AG10803 (cell line): ENCODE measurements at places on chromosomes 5 and 9.
A peak's percentile ranks its signal among the peaks of the same experiment; 100 is the strongest.

DNA sequence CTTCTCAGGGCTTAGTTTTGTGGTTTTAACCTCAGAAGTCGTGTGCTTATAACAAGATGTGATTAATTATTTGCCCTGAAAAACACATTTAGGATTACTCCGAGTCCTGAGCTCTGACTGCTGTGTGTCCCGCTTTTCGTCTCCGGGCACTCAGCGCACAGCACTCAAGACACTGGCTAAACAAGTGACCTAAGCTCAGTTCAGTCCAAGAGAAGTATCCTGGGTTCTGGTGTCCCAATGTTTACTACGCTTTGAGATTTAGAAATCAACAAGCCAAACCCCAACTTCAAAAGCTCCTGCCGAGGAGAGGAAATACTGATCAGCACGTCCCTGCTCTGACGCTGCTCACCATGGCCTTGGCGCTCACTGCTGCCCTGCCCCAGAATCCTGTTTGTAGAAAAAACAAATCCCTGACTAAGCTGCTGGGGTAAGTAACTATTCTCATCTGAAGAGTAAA is 53.2 kb downstream of the IPPK start:
- DNase-seq, result peak; percentile 60

DNA sequence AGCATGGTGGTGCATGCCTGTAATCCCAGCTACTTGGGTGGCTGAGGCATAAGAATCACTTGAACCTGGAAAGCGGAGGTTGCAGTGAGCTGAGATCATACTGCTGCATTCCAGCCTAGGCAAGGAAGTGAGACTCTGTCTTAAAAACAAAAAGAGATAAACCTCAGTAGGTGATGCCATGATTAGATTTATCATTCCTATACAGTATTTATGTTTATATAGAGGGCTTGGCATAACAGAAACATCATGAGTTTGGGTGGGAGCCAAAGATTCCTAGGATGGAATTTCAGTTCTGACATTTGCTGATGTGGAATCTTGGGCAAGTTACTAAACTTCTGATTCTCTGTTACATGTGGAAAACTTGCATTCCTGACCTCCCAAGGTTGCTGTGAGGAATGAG is 22.3 kb downstream of the RFK start:
- DNase-seq, result peak; percentile 62

DNA sequence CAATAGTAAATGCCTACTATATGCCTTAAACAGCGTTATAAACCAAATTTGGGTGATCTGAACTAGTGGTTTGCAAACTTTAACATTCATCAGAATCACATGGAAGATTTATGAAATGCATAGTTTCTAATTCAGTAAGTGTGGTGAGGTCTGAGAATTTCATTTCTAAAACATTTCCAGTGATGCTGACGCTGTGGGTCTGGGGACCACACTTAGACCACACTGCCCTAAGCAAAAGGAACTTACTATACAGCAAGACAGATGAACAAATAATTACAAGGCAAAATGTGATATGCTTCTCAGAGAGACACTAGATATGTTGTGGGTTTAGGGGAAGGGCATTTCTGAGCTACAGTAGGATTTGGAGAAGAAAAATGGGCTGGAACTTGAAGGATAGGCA is 72.6 kb downstream of the OXCT1 start:
- no peak for DNase-seq

DNA sequence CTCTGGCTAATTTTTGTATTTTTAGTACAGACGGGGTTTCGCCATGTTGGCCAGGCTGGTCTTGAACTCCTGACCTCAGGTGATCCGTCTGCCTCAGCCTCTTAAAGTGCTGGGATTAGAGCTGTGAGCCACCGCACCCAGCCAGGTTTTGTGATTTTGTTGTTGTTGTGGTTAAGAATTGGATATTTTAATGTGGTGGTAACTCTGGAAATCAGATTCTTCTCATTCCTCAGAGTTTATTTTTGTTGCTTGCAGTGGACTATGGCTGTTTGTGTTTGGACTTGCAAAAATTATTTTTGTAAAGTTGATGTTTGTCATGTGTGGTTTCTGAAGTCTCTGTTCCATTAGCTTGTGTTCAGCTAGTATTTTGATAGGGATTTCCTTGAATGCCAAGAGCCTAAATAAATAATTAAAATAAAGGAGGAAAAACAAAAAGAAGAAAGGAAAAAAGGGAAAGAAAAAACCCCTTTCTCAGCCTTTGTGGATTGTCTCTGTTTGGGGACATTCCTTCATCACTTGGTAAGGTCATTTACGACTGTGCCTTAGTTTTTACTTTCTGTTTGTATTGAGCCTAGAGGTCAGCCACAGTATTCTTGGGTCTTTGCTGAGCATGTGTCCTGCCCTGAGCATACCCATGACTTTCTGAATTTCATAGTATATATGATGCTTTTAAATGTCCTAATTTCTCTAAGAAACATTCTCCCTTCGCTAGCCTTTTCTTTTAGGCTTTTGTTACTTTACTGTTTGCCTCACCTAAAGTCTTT is 37.3 kb downstream of the PBX3 start:
- peak; percentile 85 for DNase-seq

GRCh38 chr5:1468247-1468612 is 23.0 kb upstream of the SLC6A3 start:
- DNase-seq, result peak; percentile 15

DNA sequence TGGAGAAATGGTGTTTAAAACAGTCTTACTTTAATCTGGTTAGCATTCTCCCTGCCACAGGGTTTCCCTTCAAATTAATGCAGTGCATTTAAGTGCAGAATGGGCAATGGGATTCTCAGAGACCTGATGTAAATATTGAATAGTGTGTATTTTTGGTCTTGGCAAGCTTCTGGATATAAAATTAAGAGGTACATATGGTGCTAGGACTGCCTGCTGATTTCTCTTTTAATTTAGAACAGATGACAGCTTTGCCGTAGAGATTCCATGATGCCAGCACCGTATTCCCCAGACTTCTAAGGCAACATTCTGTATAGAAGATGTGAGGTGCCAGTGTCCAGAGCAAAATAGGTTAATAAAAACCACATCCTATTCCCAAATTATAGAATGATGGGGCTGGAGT is 1.9 kb downstream of the MTAP start:
- no peak for DNase-seq

- peak; percentile 30 for DNase-seq
These were observed 379.4 kb downstream of the SEMA5A start for GRCh38 chr5:9166202-9167112.

DNA sequence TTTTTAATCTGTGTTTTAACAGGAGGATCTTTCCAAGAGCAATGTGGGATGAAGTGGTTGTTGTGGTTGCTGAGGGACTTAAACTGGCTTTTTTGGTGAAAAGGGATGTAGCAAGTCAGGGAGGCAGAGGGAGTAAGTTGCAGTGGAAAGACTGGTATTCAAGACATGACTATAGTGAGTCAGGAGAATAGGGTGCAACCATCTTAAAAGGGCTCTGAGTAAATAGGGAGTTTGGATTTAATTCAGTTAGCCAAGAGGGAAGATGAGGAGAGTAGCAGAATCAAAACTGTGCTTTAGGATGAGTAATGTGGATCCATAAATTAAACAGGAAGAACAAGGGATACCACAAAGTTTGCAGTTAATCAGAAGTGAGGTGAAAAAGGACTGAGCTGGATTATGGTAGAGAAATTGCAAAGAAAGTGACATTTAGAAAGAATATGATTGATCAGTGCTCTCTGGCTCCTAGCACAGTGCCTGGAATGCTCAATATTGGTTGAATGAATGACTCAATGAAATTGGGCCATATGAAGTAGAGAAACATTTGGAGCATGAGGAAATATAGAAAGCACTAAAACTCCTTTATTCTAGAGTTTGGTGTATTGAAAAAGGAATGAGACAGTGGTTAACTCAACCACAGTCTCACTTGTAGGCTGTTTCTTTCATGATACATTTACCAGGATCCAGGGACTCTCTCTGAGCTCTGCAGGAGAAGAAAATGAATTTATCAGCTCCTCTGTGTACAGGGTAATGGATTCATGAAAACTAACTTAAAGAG is 5.1 kb downstream of the POLR3G start:
- DNase-seq, result peak; percentile 27

- DNase-seq, result no peak
These were observed 163.3 kb upstream of the PPP1R2B start for GRCh38 chr5:156686796-156687195.

GRCh38 chr5:142852416-142853198 is 82.4 kb downstream of the ARHGAP26 start:
- DNase-seq, result peak; percentile 49

DNA sequence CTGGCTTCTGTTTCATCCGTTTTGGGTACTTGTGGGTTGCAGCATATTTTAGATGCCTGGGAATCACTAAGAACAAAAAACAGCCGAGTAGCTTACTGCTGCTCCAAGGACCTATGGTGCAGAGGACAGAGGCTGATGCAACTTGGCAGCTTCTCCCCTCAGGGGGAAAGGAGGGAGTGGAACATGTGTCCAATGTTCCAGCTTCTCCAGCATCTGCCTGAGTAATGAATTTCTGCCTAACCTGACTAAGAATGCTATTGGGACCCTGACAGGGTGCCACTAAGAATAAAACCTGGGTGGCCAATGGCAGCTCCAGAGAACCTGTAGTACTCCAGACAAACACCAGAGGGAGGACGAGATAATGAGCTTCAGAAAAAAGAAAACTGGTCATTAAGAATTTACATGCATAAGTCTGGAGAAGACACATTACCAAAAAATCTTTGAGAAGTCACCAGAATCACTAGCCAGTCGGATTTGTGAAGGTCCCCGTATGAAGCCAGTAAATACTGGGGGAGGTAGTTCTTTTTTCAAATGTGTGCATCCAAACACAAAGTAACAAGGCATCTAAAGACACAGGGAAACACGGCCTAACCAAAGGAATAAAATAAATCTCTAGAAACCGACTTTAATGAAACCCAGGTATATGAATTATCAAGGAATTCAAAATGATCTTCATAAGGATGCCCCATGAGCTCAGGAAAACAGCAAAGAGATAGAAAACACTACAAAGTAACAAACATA is 293.5 kb downstream of the HINT1 start:
- peak; percentile 96 for DNase-seq

DNA sequence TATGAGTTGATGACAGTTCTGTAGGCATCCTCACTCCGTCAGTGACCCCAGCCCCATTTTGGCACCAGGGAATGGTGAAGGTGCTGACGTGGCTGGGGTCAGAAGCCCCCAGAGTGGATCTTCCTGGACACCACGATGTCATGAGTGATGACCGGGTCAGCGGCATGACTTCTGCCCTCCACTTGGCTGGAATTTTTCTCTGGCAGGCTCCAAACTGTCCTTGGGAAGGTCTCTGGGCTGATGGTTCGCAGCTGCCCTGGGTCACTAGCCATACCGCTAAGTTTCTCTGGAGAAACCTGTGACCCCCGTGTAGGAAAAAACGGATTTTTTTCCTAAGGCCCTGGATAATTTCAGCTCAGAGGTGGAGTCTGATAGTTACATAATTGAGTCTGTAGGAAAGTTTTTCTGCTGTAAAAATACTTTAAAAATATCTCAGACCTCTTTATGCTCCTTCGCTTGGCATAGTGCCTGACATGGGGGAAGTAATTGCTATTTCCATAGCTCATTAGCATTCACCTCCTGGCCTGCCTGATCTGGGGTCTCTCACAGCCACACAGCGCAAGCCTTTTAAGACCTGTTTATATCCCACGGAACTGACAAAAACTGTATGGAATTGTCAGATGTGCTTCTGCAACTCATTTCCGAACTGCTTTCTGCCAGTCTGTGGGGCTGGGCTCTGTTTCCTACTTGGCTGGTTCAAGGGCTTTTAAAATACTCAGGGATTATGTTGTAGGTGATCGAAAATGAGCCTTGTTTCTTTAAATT is 69.2 kb downstream of the ANGPTL2 start:
- no peak for DNase-seq

DNA sequence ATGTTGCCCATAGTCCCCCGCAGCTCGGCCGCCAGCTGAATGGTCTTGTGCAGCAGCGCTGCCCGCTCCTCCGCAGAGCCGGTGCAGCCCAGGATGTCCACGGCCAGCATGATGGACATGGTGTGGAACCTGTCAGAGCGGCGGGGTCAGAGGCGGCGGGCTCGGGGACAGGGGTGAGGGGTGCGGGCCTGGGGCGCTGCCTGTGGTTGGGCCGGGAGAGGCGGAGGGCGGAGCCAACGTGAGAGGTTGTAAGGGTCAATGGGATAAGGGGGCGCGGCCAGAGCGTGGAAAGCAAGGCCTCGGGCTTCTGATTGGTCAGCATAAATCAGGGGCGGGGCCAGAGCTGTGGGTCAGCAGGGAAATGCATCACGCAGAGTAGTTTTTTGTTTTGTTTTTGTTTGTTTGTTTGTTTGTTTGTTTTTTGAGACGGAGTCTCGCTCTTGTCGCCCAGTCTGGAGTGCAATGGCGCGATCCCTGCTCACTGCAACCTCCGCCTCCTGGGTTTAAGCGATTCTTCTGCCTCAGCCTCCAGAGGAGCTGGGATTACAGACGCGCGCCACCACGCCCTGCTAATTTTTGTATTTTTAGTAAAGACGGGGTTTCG is 6.8 kb upstream of the TOR2A start:
- DNase-seq, result peak; percentile 51

- no peak for DNase-seq
These were observed 1.6 kb upstream of the GZMK start for GRCh38 chr5:55022450-55022849.

- no peak for DNase-seq
These were observed 21.0 kb downstream of the PSD2 start for GRCh38 chr5:139816566-139816965.

GRCh38 chr9:99845063-99845462 is 23.4 kb downstream of the NR4A3 start:
- no peak for DNase-seq

DNA sequence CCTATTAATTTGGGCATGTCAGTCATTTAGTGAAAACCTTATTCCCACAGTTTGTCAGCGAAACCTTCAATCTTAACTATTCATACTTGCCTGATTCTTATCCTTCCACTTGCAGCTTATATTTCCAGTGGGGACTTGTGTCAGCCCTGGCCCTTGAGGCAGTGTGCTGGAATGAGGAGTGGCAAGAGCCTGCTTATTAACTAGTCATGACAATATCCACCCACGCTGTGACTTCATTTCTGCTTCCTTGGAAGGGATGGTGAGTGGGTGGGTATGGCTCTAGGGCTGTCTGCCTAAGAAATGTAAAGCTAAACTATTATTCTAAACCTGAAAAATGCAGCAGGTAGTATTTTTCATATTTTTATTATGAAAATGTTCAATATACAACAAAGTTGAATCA is 34.0 kb upstream of the LURAP1L start:
- no peak for DNase-seq

- no peak for DNase-seq
These were observed 76.5 kb upstream of the DMRT1 start for GRCh38 chr9:764986-765385.

DNA sequence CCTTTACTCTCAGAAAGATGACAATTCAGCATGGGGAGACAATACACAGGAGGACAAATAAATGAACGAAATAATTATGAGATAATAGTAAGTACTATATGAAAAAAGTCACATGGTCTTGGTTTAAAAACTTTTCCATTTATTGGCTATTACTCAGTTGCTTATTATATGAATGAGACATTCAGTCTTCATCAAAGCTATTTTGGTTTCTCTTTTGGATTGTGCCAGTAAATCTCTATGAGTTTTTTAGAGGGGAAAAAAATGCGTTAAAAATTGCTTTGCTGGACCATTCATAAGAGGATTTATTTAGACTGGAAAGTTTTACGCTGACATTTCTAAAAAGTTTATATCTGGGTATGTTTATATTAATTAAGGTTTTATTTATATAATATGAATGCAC is 137.7 kb downstream of the AOPEP start:
- no peak for DNase-seq
